ENCODE measurements at places on chromosomes 6 and 20. TPM values are rescaled to one million over a fixed set of nuclear protein-coding genes. Genes with fewer than 3 reads are reported as not detected.

PAK5 gene
- total RNA-seq, result 0.42 TPM

MUCL3 gene
- total RNA-seq, result 0.25 TPM

SLC17A4 gene
- total RNA-seq, result not detected

RHAG gene
- total RNA-seq, result not detected

DNA sequence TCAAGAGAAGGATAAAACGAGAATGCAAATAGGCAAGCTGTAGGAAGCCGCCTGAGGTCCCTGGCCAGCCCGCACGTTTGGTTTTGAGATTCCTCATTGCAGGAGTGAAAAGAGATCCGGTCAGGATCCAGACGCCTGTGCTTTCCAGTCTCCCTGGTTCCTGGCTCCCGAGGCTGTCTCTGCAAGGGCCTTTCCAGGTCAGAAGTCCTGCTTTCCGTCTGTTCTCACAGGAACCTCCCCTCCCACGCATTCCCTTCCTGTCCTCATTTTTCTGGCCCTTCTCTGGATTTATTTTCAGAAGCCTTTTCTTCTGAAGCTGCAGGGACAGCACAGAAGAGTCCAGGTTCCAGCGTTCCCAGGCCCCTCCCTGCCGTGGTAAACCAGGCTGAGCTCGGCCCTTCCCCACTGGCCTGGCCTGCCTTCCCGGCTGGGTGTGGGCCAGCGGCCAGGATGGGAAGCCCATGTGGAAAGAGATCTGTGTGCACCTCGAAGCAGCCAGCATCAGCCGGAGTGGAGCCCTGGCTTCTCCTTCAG, 54.0 kb downstream of the TMEM242 start:
- DNase-seq, result peak; percentile 33

- DNase-seq, result no peak
Measured at GRCh38 chr6:153942361-153942760, 96.7 kb upstream of the OPRM1 start.

DNA sequence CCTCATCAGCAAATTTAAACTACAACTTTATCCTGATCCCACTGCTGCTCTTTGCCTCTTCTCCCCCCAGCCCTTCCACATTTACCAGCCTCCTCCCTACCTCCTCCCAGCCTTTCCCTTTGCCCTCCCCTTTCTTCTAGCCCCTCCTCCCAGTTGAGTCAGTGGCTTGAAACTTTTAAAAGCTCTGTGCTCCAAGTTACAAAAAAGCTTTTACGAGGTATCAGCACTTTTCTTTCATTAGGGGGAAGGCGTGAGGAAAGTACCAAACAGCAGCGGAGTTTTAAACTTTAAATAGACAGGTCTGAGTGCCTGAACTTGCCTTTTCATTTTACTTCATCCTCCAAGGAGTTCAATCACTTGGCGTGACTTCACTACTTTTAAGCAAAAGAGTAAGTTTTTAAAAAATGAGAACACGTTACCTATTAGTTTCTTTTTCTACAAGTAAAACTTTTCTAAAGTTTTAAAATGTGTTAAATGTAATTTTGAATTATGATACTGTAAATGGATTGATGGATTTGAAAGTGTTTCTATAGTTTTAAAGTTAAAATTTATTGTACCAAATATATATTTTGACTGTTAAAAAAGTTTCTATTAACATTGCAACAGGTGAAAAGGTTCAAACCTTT, at the start of gene GJA1:
Gene GJA1 (plus strand): TSS at position 203 of the 626 bp plus-strand sequence. CDS start 11,202 bp downstream, outside the sequence.
- DNase-seq, result peak; percentile 87
